Right renal pelvis (tissue), 4 donors: ENCODE measurements at places on chromosomes 2 and 18. TPM values are rescaled to one million over a fixed set of nuclear protein-coding genes. Genes with fewer than 3 reads are reported as not detected.

ZSCAN30 gene
- polyA plus RNA-seq: 35.4 TPM

DNA sequence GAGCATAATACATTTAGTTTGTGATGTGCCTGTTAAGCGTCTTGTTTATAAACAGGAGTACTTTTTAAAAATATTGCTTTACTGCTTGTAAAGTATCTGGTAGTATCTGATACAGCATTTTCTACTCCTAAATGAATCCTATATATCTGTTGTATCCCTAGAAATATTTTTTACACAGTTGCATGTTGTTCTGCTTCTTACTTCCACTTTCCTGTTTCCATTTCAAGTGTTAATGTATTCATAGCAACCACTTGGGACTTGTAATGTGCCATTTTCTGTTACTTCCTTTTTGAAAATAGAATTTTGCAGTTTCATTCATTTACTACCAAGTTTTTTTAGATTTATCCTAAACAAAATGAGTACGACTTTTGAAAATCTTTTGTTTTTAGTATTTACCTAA is 24.9 kb downstream of the CCNT2 start:
- DNase-seq: no peak

CIB4 gene
- polyA plus RNA-seq: 0.80 TPM

DYNC1I2 gene
- polyA plus RNA-seq: 194 TPM

DNA sequence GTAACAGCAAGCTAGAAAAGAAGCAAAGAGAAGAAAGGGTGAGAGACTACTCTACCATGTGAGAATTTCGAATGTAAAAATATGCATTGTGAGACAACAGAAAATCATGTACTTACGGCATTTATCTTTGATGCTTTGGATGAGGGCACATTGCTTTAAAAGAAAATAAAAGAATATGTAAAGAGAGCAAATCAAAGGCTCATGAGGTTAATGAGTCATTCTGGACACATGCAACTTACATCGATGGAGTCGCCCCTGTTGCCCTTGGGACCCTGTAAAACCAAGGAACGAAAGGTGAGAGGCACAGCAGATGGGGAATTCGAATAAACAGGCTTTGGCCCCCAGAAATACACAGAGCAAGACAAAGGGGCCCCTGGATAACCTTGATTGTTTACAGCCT is 69.0 kb downstream of the COL6A3 start:
- no peak for DNase-seq

SLC9A2 gene
- polyA plus RNA-seq: 7.7 TPM

FANCL gene
- 47.5 TPM for polyA plus RNA-seq

GRCh38 chr18:9617006-9617542 is 2.7 kb upstream of the PPP4R1 start:
- DNase-seq: no peak

GKN2 gene
- polyA plus RNA-seq: not detected

GRCh38 chr2:64950226-64951160 is 38.7 kb upstream of the SLC1A4 start:
- DNase-seq: no peak

- DNase-seq: no peak
Observed at GRCh38 chr2:41707790-41708451, 339.9 kb upstream of the PKDCC start.

DNA sequence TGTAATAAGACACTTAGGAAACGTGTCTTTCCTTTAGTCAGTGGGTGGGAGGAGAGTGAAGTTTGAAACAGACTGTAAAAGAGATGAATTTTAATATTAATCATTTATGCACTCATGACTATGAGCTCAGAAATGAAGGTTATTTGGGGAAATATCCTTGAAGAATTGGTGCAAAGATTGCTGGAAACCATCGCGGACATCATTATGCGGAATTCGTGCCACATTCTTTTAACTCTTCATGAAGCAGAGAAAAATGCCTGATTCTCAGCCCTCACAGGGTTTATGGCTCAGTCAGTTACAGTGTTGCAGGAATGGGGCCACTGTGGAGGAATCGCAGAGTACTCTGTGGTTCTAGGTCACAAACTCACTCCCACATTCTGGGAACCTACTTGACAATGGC is 109.7 kb downstream of the RGPD3 start:
- DNase-seq: no peak

DNA sequence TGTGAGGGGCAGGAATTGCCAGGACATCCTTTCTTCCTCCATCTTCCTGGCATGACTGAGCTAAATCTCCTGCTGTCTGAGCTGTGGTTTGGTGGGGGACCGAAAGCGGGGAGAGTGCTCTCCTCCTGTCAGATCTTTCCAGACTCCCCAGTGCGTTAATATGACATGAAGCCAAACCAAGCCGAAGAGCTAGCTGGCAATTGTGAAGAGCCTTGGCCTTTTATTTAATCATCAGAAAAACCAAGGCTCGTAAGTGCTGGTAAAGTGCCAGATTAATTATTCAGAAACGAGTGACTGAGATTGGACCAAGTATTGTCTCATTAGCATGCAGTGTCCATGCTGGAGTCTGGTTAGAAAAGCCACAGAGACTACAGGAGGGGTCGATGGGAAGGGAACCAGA is 14.5 kb upstream of the LRPPRC start:
- DNase-seq: no peak

FER1L5 gene
- polyA plus RNA-seq: 1.2 TPM

GRCh38 chr2:102632380-102633175 is 13.2 kb downstream of the SLC9A2 start:
- no peak for DNase-seq

PDE11A gene
- 6.8 TPM for polyA plus RNA-seq

ANKZF1 gene
- 59.2 TPM for polyA plus RNA-seq

EPB41L3 gene
- 60.7 TPM for polyA plus RNA-seq

- DNase-seq: no peak
Observed at GRCh38 chr2:167103028-167103756, 214.9 kb downstream of the XIRP2 start.

DNA sequence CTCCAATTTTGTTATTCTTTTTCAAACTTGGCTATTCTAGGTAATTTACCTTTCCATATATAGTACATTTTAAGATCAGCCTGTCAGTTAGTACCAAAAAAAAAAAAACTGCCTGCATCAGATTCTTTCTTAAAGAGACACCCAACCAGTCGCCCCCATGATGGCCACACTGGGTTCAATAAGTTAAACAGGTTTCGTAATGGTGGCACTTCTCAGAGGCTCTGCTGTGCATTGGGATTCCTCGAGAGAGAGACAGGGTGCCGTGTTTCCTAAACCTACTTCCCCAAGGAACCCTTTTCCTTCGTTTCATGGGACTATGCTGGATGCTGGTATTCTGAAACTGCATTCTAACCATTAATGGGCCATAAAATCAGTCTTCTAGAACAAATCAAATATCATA is 37.4 kb downstream of the MYO7B start:
- no peak for DNase-seq

GAREM2 gene
- polyA plus RNA-seq: 7.0 TPM

GRCh38 chr2:237072067-237072931 is 13.4 kb upstream of the COPS8 start:
- DNase-seq: no peak

SLC38A11 gene
- polyA plus RNA-seq: 11.6 TPM

GRCh38 chr2:50358586-50358985 is 673.3 kb downstream of the NRXN1 start:
- DNase-seq: no peak

GRCh38 chr2:181523756-181524155 is 66.6 kb downstream of the ITGA4 start:
- DNase-seq: no peak

GRCh38 chr2:230879271-230879882 is 14.6 kb downstream of the ITM2C start:
- DNase-seq: no peak

DNA sequence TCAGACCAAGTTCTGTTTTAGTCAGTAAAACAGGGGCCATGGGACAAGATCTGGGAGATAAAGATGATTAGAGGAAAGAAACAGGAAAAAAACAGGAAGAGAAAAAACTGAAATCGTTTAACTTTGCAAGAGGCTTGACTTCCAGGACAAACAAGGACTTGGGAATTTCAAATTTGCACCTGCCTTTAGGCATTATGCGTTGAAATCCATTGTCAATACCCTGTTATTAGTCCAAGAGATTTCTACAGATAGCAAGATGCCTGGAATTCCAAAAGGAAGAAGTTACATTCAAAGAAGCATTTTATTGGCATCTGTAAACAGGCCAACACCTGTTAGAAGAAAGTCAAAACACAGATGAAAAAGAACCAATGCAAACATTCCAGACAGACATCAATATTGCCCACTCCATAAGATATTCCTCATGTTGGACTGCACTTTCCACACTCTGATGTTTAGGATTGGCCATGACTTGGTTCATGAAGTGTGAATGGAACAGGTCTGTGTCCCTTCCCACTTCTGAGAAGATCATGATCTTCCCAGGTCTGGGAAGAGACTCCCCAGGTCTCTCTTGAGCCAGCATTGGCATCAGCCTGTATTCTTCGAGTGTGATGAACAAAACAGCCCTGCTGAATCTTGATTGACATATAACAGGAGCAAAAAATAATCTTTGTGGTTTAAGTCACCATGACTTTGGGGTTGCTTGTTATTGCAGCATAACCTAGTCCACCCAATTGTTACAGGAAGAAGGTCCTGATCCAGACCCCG is 181.4 kb upstream of the FN1 start:
- DNase-seq: no peak

- DNase-seq: no peak
Observed at GRCh38 chr2:175937216-175937615, 64.9 kb downstream of the LNPK start.

- DNase-seq: no peak
Observed at GRCh38 chr2:45743531-45744396, 92.3 kb downstream of the PRKCE start.

MPP4 gene
- polyA plus RNA-seq: 0.17 TPM

DNA sequence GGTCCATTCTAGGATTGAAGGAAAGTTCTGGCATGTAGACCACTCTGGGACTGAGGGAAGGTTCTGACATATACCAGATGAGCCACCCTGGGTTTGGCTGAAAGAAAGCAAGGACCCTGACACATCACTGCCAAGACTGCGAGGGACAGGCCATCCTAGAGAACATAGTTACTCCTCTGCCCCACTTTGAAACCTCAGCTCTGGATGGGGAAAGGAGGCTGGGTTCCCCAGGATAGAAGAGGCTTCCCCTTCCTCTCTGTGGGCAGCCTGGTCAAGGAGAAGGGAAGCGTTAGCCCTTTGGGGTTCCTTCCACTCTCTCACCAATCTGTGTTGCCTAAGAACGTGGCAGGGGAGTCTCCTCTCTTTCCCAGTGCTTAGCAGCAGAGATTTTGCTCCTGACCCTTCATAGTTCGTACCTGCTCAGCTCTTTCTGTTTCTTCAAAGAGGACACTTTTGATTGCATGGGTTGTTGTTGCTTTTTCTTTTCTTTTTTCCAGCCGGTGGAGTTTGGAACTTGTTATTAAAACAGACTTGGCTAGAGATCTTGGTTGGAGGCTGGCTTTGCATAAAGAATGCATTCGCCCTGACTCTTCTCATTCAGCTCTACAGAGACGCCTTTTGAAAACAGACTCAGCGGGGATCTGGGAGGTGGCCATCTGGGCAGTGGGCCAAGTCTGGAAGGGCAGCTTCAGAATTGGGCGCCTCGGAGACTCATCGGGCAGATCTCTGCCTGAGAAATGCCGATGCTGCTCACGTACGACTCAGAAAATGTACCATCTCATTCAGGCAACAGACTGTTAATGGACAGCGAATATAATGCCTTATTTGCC is 166.1 kb downstream of the CLIP4 start:
- no peak for DNase-seq

DNA sequence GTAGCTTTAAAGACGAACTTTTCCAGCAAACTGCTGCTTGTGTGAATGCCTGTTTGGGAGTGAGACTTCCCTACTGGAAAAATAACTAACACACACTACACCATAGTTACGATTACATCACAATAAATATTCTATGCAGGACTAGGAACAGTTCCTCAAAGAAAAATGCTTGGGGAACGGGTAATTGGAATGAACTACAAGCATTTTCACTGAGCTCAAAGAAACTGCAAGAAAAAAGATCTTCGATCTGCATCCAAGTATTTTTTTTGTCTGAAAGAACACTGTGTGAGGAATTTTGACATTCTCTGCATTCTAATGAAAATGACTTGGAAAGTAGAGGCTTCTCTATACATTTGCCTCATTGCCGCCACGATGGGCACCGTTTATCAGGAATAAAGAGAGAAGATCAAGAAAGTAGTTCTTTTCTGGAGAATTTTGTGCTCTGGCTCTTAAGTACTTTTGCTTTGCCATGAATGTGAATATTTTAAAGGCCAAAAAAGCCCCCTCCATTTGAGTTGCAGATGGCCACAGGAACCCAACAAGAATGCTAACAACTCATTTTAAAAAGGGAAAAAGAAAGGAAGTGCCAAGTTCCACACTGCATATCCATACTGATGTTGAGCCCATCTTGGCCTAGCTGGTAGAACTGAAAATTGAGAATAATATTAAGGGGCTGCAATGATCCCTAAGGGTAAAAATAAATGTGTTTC is 13.6 kb downstream of the LYPD1 start:
- DNase-seq: no peak

GRCh38 chr2:105396254-105397024 is 2.4 kb downstream of the FHL2 start:
- no peak for DNase-seq

GRCh38 chr2:220894069-220894468 is 678.0 kb downstream of the EPHA4 start:
- no peak for DNase-seq

ZBTB14 gene
- 20.3 TPM for polyA plus RNA-seq

ICOS gene
- polyA plus RNA-seq: not detected

GRCh38 chr18:28422577-28422976 is 245.6 kb upstream of the CDH2 start:
- DNase-seq: no peak

TWIST2 gene
- polyA plus RNA-seq: 4.6 TPM

DNA sequence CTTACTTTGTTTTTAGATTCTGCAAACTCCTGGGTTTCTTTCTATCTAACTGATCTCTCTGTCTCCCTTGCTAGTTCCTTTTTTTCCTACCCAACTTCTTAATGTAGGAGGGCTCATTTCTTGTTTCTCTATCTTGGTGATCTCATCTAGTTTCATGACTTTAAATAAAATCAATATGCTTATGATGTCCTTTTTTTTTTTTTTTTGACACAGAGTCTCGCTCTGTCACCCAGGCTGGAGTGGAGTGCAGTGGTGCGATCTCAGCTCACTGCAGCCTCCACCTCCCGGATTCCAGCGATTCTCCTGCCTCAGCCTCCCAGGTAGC is 42.2 kb upstream of the IL1RL1 start:
- DNase-seq: no peak

GRCh38 chr2:25831746-25832449 is 46.4 kb downstream of the ASXL2 start:
- no peak for DNase-seq

- DNase-seq: no peak
Observed at GRCh38 chr2:136067459-136067858, 50.5 kb downstream of the CXCR4 start.
